Activated CD4-positive, alpha-beta T cell treated with anti-CD3 and anti-CD28 coated beads for 1 hour (primary cell): ENCODE measurements at places on chromosomes 2 and 18.

DNA sequence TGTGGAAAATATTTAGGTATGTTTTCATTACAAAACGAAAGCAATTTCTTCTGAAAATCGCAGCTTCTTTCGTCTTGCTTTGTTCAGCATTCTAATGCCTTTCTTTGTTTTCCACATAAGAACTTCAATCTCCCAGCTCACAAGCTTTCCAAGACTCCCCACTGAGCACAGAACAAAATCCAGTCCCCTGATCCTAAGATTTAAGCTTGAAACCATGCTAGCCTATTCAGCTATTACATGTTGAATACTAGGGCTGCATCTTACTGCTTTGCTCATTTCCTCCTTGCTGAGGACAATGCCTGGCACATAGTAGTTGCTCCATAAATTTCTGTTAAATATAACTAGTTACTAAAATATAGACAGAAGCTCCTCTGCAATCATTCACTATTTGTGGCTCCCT lies 160.6 kb downstream of the GALNT3 start:
- DNase-seq: no peak

- DNase-seq: no peak
These were observed 270.9 kb downstream of the CYP26B1 start for GRCh38 chr2:71876542-71877451.

DNA sequence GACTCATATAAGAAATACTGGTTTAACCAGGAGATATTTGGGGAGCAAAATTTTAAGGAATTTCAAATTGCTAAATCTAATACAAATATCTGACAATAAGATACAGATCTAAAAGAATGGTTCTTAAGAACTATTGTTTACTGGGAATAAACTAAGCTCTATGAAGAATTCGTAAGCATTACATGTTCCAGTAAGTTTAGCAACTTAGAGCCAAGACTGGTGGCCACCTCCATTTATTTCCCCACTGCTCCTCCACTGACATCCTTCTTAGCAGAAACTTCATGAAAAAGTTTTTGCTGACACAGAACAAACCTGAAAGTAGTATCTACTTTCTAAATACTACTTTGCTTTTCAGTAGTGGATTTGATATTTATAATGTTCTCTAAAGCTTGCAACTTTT lies 83.0 kb downstream of the ACSL3 start:
- no peak for DNase-seq

- DNase-seq: no peak
These were observed 36.5 kb downstream of the HS1BP3 start for GRCh38 chr2:20614201-20615067.

DNA sequence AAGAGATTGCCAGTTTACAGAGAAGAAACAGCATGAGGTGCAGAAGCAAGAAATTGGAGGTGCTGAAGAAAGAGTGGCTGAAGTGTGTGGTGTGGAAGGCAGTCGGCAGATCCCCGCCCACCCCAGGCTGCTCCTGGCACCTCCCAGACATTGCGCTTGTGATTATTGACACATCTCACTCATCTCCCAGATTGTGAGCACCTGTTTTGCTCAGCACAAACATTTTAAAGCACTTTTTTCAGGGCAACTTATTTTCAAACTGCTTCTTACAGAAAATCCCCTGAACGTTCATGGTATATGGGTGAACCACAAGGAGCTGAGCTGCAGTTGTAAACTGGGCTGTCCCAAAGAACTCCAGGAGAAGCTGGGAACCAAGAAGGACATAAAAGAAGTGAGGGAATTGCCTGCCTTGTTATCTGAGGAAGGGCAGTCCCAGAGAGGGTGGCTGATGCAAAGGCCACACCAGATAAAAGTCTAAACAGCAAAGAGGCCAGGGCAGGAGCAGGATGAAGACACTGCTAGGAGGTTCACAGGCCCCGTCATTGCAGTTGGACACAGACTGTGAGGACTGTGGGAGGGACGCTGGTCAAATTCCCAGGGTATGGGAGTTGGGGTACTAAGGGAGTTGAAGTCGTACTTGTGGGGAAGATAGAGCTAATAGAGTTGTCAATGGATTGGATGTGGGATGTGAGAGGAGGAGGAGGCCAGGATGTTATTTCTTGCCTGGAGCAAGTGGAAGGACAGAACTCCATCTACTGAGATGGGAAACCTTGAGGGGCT lies 65.1 kb downstream of the INPP4A start:
- DNase-seq: no peak

DNA sequence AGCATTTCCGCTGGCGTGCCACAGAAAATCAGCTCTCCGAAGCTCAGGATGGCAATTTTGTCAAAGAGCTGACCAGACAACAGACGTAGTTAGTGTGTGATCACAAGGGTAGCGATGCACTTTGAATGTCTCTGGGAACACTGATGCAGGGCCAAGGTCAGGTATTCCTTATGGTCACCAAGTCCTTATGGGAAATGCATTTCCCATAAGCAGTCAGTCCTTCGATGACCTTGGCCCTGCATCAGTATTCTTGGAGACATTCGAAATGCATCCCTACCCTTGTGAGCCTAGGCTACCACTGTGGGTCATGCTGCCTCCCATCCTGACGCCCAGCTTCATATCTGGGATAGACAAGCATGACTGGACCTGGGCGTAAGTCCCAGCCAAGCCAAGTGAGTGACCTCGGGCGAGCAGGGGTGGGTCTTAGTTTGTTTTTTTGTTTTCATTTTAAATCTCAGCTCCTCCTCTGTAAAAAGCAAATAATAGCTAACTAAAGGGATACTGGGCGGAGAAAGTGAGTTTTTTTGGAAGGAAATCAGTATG lies 13.6 kb downstream of the ABCG5 start:
- DNase-seq: no peak
